ENCODE measurements at places on chromosomes 3 and 15.

- DNase-seq: peak; percentile 8
Measured at GRCh38 chr3:180253283-180253682, 216.5 kb upstream of the PEX5L start.

- no peak for DNase-seq
Measured at GRCh38 chr3:13177641-13178040, 104.4 kb upstream of the IQSEC1 start.

- DNase-seq: no peak
Measured at GRCh38 chr15:38674448-38674847, 109.8 kb upstream of the RASGRP1 start.

DNA sequence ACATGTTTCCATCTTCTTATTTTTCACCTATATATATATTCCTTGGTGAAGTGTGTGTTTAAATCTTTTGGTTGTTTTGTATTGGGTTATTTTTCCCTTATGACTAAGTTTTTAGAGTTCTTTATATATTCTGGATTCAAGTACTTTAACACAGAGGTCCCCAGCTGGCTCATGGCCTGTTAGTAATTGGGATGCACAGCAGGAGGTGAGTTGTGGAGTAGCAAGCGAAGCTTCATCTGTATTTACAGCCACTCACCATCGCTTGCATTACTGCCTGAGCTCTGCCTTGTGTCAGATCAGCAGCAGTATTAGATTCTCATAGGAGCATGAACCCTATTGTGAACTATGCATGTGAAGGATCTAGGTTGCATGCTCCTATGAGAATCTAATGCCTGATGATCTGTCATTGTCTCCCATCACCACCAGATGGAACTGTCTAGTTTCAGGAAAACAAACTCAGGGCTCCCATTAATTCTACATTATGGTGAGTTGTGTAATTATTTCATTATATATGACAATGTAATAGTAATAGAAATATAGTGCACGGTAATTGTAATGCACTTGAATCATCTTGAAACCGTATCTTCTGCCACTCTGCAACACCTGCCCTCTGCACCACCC lies 151.6 kb downstream of the RSRC1 start:
- no peak for DNase-seq

GRCh38 chr3:155843569-155843968 lies 10.7 kb downstream of the SLC33A1 start:
- DNase-seq: no peak

GRCh38 chr3:192816351-192816750 lies 89.0 kb upstream of the FGF12 start:
- peak; percentile 40 for DNase-seq

DNA sequence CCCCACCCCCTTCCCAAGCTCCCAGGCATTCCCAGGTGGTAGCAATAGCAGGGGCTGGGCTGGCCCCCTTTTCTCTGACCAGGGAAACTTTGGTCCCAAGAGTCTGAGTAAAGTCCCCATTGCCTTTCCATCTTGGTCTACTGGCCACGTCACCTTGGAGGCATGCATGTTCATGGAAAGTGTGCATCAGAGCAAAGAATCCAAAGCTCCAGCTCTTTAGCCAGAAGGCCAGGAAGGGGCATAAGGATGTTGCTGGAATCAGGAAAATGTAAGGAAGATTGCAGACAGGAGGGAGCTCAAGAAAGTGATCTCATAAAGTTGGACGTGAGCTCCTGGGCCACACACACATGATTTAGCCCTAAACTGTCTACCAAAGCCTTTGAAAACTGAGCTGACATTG lies 63.6 kb downstream of the KBTBD12 start:
- DNase-seq: no peak

Data from AG09309 (cell line).